ENCODE measurements at places on chromosomes 13 and 19.

DNA sequence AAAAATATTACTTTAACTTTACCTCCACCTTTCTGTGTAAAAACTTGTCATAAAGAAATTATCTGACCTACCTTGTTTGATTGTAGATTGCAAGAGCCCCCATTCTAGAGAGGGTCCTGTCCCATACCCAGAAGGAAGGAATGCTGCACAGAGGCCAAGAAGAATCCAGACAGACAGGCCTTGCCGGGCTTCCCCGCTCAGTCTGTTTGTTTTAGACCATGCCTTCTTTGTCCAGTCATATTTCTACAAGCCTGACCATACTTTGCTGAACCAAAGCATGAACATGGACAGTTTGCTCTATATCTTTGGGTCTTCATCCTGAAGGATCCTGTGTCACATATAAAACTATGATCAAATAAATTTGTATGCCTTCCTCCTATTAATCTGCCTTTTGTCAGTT lies 95.8 kb upstream of the MYCBP2 start:
- ATAC-seq = no peak

- ATAC-seq = no peak
These were observed 289.9 kb upstream of the PRR20A start for GRCh38 chr13:56850852-56851251.

DNA sequence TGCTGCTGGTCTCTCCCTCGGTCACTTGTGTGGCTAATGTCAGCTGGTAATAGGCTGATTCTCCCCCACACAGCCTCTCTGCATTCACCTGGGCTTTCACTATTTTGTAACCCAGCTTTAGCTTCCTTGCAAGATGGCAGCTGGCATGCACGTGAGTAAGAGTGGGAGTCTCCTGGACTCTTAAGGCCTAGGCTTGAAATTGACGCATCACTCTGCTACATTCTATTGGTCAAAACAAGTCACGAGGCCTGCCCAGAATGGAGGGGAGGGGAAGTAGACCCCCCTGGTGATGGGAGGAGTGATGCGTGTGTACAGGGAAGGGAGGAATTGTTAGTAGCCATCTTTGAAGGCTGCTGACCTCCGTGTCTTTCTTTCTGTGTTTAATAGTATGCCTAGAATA lies 24.9 kb upstream of the PNMA8B start:
- ATAC-seq = no peak

DNA sequence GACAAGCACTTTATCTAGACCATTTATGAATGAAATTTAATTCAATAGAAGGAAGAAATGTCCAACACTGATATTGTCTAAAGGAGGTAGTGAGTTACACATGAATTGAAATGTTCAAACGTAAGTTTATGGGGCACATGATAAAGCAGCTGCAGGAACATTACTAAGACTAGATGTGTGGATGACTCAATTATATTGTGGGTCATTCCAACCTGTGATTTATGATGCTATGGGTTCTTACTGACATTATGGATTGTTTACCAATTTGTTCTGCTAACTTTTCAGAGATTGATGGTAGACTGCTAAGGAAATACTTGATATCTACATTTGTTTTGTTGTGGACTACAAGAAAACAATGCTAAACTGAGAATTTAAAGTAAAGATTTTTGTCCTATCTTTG lies 56.1 kb upstream of the ATXN8OS start:
- peak; percentile 40 for ATAC-seq

DNA sequence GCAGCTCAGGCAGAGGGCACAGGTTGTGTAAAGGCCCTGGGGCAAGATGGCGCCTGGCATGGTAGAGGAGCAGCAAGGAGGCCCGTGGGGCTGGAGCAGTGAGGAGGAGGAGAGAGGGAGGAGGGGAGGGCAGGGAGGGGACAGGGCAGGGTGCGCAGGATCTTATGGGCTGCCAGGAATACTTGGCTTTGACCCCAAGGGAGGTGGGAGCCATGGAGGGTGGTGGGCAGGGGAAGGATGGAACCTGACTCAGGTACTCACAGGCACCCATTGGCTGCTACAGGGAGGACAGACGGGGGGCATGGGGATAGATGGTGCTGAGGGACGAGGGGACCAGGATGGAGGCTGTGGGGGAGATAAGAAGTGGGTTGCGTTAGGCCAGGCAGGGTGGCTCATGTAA lies 3.3 kb downstream of the TNFAIP8L1 start:
- ATAC-seq = no peak
